T-helper 9 cell (primary cell): ENCODE measurements at places on chromosomes 6 and 20.

GRCh38 chr20:21685981-21686380 lies 19.5 kb upstream of the PAX1 start:
- no peak for DNase-seq

DNA sequence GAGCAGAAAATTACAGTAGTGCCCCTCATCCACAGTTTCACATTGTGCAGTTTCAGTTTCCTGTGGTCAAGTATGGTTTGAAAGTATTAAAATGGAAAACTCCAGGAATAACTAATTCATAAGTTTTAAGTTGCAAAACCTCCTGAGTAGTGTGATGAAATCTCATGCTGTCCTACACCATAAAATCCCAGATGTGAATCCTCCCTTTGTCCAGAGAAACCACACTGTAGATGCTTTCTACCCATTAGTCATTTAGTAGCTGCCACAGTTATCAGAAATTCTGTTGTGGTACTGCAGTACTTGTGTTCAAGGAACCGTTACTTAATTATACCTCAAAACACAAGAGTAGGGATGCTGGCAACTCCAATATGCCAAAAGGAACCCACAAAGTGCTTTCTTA lies 74.7 kb downstream of the PTCHD4 start:
- no peak for DNase-seq

DNA sequence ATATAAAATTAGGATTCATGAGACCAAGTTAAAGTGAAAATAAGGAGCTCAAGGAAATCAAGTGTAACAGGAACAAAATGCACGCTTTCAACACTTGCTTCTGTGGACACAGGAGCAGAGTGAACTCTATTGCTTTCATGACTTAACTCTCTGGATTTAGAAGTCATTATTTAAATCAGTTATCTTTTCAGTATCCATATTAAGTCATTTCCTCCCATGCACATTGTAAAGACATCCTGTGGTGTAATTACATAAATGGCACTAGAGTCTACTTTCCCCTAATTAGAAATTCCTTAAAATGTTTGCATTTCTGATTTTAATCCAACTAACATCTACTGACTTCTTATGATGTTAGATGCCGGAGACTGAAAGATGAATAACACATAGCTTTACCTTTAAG lies 88.0 kb downstream of the INSM1 start:
- no peak for DNase-seq

DNA sequence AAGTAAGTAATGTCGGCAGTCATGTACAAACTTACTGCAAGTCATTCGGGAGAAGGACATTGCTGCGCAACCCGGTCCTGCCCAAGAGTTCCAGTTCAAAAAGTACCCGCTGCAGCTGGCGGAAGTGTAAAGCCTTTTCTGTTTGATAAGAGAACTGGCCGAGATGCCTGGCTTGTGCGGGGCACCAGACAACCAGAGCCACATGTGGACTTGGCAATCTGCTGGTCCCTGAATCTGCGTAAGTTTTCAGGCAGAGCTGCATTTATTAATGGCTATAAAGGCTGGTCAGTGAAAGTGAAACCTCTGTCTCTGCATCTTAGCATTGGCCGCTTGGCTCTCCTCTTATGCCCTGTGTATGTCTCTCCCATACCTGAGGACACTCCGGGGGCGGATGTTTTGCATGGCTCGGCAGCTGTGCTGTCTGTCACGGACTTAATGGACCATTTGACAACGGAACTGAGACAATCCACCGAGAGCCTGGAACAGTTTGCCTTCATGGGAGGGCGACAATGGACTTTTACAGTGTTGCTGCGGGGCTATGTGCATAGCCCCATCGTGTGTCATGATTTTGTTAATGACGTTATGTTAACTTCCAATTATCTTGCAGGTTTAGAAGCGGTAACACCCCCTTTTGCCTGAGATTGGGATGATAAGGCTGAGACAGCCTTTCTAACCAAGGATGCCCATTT lies 19.8 kb upstream of the RGS17 start:
- DNase-seq: no peak

- DNase-seq: no peak
Observed at GRCh38 chr6:46325561-46326530, 155.1 kb upstream of the ENPP5 start.

GRCh38 chr6:1703923-1704322 lies 94.2 kb downstream of the FOXC1 start:
- DNase-seq: no peak

GRCh38 chr6:124546601-124547000 lies 415.6 kb upstream of the RNF217 start:
- no peak for DNase-seq

DNA sequence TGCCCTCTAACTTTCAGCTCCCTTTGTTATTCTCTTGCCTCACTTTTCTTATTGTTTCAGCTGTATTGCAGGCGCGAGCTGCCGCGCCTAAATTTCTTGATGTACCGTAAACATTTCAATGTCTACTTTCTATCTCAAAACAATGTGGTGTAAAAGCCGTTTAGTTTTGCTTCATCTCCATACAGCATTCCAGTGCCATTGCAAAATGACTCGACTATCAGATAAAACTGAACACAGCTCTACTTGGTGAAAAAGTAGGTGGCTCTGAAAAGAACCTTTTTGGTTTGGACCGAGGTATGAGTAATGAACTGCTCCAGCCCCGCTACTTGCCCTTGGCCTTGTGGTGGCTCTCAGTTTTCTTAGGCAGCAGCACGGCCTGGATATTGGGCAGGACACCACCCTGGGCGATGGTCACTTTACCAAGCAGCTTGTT lies 74.6 kb downstream of the OR2B2 start:
- no peak for DNase-seq

DNA sequence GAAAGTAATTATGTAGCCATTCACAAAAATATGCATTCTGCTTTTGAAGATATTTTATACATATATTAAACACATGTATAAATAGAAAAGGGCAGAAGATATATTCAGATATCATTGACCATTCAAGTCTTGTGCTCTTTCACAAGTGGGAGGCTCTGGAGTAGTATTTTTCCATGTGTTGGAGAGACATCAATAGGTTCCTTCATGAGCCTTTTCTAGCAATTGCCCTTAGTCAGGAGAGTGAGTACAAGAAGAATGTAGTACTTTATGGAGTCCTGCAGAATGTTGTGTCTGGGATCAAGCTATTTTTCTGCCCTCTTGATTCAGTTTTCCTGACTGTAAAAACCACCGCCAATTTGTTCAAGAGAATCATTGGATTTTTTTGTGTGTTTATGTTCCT lies 117.9 kb downstream of the LRRC1 start:
- no peak for DNase-seq

DNA sequence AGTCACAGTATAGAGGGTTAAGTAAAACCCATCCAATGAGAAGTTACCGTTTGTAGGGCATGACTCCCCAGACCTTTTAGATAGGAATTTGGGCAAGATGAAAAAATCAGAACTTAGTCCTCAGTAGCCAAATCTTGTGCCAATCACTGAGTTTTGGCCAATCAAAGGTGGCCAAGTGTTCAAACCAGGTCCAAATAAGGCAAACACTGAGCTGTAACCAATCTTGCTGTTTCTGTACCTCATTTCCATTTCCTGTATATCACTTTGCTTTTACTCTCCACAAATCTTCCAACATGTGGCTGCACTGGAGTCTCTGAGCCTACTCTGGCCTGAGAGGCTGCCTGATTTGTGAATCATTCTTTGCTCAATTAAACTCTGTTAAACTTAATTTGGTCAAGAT lies 81.8 kb upstream of the GPR6 start:
- no peak for DNase-seq

DNA sequence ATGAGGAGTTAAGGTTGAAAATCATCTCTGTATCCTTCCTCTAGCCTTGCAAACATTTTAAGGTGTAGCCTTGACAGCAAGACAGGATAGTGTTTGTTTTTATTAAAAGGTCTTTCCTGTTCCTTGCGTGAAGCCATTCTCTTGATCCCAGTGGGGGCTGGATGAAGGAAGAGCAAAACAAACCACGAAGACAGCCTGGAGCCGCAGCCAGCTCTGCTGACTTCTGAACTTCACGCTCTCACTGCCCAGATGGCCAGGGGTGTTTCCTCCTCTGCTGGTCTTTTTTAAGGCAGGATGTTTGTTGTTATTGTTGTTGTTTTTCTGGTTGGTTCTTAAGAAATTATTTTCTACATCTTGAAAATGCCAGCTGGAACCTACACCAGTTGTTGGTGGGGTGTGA lies 156.4 kb downstream of the MTHFD1L start:
- no peak for DNase-seq

- DNase-seq: no peak
Observed at GRCh38 chr6:125656287-125656870, 93.1 kb upstream of the HEY2 start.

GRCh38 chr6:132400883-132401617 lies at the start of gene MOXD1:
MOXD1 (minus strand) TSS chr6:132401475; CDS start chr6:132401426, 49 bp downstream.
- DNase-seq: no peak

DNA sequence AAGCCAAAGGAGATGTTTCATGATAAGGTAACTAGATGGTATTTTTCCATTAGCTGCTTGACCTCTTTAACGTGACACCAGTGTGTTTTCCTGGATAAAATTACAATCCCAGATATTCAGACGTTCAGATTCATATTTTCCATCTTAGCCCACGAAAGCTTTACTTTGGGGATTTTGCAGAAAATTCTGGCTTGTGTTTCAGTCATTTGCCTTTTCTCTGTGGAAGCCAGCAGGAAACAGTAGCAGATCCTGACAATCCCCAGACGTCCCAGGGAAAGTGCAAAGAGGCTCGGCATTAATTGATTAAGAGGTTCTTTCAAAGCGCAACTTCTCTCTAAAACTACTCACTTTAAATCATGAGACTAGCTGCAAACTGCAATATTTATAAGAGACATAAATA lies 243.6 kb downstream of the UST start:
- DNase-seq: no peak

- DNase-seq: no peak
Observed at GRCh38 chr20:48983423-48984400, 62.2 kb downstream of the ARFGEF2 start.

DNA sequence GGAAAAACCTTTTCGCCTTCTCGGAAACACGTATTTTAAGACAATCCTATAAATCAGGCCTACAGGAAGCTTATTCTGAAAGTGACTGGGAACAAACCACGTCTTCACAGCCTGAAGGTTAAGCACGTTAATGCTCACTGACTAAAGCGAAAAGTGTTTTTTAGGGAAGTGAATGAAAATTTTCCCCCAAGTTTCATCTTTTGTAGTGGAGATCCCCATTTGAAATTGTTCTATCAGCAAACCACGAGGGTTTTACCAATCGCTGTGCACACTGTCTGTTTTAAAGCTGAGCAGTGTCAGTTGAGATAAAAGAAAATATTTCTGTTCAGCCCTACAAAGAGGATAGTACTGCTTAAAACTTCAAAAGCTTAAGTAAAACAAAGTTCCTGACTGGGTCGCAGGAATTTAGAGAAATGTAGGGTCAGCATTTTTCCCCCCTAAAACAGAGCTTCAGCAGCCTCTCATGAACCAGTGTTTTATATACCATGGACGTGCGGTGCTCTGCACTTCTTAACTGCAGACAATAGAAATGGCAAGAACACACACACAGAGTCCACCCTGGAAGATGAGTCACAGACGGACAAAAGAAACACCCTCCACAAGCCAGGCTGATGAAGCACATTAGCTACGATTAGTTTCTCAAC lies 34.9 kb downstream of the SLC22A23 start:
- no peak for DNase-seq

- DNase-seq: no peak
Observed at GRCh38 chr20:36298061-36298460, 8.1 kb upstream of the DLGAP4 start.

DNA sequence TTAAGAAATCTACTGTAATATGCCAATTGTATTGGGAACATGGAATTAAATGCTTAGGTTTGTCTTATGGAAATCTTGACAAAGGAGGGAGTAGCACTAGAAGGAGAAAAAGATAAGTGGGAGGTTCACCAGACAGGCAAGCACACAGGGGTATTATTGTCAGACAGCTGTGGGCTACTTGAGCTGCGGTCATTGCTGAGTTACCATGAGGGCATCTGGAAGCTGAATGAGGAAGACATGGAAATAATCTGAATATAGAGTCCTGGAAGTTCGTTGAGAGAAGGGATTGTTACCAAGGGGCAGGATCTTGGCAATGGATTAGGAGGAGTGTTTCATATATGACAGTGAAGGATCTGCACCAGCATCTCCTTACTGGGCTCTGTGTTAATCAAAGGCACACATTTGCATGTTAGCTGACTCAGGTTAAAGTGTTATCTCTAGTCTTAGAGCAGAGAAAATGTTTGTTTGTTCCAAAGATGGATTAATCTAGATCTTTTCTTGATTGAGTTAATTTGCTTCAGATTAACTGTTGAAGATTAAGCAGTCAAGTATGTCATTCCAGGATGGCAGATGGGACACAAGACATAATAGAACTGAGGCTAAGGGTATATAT lies 53.0 kb upstream of the SUPT3H start:
- DNase-seq: no peak
